Tibial nerve (tissue), 4 donors: ENCODE measurements at places on chromosomes 2 and 18. TPM values are rescaled to one million over a fixed set of nuclear protein-coding genes. Genes with fewer than 3 reads are reported as not detected.

GRCh38 chr2:85133751-85134254 is 611 bp downstream of the TCF7L1 start:
- DNase-seq: no peak

The IL1F10 gene
- total RNA-seq: not detected

DNA sequence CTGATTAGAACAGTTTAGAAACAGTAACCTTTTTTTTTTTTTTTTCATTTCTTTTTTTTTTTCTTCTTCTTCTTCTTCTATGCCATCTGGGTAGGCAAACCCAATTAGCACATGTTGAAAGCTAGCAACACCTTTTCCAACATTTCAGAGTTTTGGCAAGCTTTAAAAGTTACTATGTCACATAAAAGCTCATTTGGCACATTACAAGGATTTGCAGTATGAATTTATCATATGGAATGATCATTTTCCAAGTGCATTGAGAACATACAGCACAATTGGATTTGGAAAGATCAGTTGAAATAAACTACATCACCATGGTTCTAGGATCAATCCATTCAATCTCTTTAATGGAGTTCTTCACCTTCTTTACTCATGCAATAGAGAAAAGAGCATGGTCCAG is 847.0 kb downstream of the LRRTM4 start:
- no peak for DNase-seq

- no peak for DNase-seq
These were observed 307.7 kb downstream of the TNS1 start for GRCh38 chr2:217695033-217695520.

The MAL gene
- total RNA-seq: 154 TPM

DNA sequence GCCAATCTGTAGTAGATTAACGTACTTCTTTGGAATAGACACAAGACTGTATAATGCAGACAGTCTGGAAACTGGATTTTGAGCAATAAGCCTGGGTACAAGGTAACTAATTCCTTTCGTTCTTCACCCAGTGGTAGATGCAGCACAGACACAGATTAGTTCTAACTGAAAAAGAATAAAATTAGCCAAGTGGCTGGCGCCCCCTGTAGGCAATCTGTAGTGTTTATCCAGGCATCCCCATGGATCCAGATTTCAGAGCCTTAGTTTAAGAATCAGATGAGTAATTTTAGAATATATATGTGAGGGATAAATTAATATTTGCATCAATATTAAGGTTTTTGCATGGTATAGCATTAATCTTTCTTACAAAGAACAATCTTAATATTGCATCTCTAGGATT is 563.9 kb downstream of the DCC start:
- peak; percentile 13 for DNase-seq

The CFC1 gene
- total RNA-seq: not detected

- no peak for DNase-seq
These were observed 12.5 kb upstream of the LBH start for GRCh38 chr2:30218814-30219213.

- no peak for DNase-seq
These were observed 220.1 kb downstream of the IRS1 start for GRCh38 chr2:226579519-226579918.

- DNase-seq: no peak
These were observed 113.3 kb downstream of the MAIP1 start for GRCh38 chr2:200068642-200069041.

GRCh38 chr2:230896346-230897115 is 28.5 kb downstream of the GPR55 start:
- DNase-seq: no peak

The C18orf54 gene
- total RNA-seq: 5.7 TPM

- DNase-seq: no peak
These were observed 194.2 kb downstream of the INHBB start for GRCh38 chr2:120539937-120540718.

GRCh38 chr18:51107598-51108305 is 77.7 kb downstream of the SMAD4 start:
- DNase-seq: no peak

GRCh38 chr2:95060446-95061118 is 35.1 kb downstream of the MAL start:
- no peak for DNase-seq

The OR6B2 gene
- total RNA-seq: 2.8 TPM

GRCh38 chr2:194867328-194867727 is 789.7 kb upstream of the SLC39A10 start:
- DNase-seq: no peak

DNA sequence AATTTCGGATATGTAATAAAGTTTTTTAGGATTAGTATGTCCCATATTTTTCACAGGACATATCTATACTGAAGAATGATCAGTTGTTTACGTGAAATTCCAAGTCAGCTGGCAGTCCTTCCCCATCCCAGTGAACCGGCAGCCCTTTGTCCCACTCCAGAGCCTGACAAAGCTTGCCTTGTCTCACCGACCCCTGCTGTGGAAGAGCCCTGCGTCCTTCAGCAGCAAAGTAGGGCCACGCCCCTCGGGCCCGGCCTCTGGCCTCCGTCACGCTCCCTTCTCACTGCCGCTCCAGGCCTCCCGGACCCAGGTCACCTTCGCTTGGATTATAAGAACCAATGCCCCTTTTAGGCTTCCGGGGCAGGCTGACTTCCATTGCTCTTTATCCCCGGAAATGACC is 89.8 kb upstream of the TGIF1 start:
- no peak for DNase-seq

The TFCP2L1 gene
- 0.60 TPM for total RNA-seq

DNA sequence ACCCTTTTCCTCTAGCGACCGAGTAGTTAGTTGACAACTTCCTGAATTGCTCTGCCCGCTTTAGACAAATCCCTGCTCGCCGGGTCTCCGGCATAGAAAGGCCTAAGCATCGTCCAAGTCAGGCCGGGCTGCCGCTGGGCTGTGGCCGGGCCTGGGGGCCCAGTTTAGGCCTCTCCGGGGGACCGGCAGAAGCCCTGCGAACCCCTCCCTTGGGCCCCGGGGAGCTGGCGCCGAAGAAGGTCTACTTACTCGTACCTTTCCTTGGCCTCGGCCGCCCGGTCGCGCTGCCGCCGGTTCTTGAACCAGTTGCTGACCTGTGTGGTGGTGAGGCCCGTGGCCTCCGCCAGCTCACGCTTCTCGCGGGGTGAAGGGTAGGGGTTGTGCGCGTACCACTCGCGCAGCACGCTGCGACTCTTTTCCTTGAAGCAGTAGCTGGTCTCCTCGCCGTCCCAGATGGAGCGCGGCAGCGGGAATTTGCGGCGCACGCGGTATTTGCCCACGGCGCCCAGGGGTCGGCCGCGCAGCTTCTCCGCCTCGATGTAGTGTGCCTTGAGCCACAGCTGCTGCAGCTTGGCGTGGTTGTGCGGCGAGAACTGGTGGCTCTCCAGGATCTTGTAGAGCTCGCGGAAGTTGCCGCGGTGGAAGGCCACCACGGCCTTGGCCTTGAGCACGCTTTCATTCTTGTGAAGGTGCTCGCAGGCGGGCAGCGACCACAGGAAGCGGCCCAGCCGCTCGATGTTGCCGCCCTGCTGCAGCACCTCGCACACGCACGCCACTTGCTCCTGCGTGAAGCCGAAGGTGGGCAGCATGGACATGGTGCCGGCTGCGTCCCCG is 739 bp downstream of the SIX2 start:
- no peak for DNase-seq

The TMEM37 gene
- total RNA-seq: 15.3 TPM

DNA sequence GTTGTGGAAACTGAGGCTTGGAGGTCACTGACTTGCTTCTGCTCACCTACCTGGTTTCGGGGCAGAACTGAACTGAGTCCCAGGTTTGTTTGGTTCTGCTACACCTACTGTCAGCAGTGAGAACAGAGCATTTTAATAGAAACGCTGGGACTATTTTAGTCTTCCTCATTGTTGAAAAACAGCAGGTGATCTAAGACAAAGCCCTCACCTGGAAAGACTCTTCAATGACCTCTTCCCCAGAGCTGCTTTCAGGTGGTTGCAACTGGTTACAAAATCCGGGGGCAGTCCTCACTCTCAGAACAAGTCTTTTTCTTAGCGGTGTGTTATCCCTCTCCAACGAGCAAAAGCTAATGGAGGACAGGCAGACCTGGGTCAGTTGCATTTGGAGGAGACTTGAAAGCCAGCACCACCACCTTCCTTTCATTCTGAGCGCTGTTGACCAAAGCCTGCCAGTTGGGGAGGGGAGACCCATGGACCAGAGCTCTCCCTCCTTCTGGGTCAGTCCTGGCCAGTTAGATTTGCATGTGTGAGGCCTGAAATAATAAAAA is 217.0 kb downstream of the NCK2 start:
- no peak for DNase-seq

The STAT4 gene
- total RNA-seq: 0.39 TPM

DNA sequence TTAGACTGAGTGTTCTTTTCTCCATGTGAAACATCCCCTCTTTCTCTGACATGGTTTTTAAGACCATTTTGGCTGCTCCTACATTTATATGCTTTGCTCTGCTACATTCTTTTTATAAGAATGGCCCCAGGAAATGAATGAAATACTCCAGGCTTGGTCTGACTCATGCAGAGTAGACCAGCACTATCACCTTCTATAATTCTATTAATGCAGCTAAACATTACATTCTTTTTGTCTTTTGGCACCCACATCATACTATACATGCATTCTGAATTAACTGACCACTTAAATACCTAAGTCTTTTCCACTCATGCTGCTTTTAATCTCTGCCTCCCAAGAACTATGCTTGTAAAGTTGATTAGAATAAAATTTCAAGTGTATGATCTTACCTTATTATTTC is 94.1 kb downstream of the AAK1 start:
- no peak for DNase-seq

The INO80D gene
- 24.3 TPM for total RNA-seq

The IL36RN gene
- total RNA-seq: not detected

GRCh38 chr2:228917220-228917619 is 353.9 kb downstream of the PID1 start:
- no peak for DNase-seq

The LRRC30 gene
- total RNA-seq: not detected

- DNase-seq: no peak
These were observed 28.8 kb upstream of the TMEM18 start for GRCh38 chr2:705971-706511.

The SULT1C4 gene
- total RNA-seq: 5.7 TPM

The SERPINB3 gene
- total RNA-seq: not detected

The MEP1B gene
- total RNA-seq: not detected

- no peak for DNase-seq
These were observed 20.1 kb downstream of the TMEM177 start for GRCh38 chr2:119699016-119699606.

DNA sequence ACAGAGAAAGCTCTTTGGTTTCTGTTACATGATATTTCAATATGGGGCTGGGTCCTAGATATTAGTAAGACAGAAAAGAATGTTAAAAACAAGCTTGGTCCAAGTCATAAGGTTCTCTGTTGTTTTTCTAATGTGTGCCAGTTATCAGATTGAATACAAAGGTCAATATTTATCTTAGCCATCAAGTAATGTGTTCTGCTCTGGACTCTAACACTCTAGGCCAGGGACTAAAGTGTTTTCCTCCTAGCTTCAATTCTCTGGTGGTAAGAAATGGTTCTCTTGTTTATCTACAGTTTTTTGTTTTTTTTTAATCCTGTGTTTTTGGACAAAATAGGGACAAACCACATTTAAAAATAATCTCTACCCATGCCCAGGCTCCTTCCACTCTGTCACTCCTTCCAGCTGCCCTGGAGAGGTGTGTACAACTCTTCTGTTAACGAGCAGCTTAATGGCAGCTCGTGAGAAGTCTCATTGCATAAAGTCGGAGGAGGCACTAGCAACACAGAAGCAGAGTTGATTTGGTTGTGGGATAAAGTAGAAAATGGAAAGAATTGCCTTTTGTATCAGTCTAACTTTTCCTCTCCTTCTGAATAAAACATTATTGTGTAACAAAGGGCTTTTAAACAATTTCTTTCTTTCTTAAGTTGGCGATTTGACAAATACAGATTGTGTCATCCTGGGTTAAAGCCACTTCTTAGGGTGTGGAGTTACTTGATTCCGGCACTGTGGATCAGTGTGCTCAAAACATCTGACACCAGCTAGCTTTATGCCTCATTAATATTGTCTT is 8.0 kb upstream of the SESTD1 start:
- no peak for DNase-seq

- DNase-seq: peak; percentile 20
These were observed 211.6 kb upstream of the MMADHC start for GRCh38 chr2:149799013-149799705.

The GPR17 gene
- 1.1 TPM for total RNA-seq
